Stimulated activated CD4-positive, alpha-beta T cell treated with anti-CD3 and anti-CD28 coated beads, Interleukin-1b, Interleukin-23, amount 100 ng/mL, for 1 hour (primary cell): ENCODE measurements at places on chromosomes 7 and 10.

DNA sequence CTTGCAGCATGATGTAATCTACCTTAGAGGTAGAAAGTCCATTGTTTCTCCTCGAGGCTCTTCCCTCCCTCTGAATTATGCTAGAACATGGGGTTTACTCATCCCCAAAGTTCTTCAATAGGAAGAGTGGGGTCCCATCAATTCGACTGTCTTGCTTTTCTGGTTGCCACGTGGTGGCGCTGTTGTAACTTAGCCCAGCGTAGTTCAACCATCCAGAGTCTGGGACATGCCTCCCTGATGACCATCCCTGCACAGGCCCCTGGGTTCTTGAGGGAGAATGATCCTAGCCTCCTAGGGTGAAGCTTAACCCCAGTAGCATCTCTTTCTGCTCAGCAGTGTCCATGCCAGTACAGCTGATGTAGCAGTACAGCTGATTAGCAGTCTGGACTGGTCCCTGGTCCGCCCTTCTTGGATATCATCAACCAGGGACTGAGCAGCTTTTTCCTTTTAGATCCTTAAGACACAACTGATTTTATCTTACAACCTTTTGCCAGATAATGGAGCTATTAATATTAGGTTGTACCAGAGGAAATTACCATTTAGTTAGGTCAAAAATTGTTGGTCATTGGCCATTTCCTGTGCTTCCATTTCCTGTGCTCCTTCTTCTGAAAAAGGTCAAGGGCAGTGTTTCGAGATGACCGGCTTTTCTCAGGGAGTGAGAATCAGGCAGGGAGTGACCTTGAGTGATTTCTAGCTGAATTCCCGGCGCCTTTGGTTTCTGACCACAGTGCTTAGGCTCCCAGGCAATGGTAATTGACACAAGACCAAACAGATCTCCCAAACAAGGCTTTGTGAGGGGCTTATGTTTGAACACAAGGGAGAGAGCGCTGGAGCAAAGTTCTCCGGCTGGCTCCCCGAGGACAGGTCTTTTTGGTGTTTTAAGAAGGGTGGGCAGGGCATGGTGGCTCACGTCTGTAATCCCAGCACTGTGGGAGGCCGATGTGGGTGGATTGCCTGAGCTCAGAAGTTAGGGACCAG lies 65.4 kb downstream of the TACC2 start:
- DNase-seq: no peak

GRCh38 chr7:111787741-111788140 lies 225.4 kb upstream of the IMMP2L start:
- no peak for DNase-seq

- no peak for DNase-seq
Measured at GRCh38 chr7:32255036-32255435, 184.8 kb upstream of the PDE1C start.

GRCh38 chr10:3787016-3787400 lies 2.0 kb upstream of the KLF6 start:
- no peak for DNase-seq

DNA sequence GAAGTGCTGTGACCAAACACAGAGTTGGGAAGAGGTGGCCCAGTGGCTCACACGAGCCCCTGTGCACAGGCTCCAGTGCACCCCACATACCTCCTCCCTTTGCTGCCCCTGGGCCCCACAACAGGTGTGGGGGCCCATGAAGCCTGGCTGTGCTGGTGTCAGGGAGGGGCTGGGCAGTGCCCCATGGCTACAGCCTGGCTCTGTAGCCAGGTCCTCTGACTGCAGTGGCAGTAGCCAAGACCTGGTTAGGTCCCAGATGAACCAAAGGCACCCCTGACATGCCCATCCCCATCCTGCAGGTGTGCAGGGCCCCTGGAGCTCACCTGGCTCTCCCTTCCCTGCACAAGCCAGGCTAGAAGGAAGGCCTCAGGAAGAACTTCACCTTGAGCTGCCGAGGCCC lies 176.3 kb downstream of the GRID1 start:
- no peak for DNase-seq

DNA sequence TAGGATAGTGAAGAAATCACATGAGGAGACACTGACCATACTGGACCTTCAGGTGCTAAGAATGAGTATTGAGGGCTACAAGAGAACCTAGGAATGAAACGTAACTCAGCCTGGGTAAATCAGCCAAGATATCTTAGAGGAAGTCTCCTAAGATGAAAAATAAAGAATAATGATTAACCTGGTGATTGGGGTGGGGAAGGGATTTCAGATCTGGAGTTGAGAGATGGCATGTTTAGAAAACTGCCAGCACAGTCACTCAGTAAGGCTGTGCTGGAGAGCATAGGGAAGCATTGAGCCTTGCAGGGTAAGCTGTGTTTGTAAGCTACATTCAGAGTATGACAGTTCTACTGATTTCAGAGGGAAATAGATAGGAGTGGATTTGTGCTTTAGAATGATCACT lies 1.9 kb upstream of the MALRD1 start:
- DNase-seq: no peak

DNA sequence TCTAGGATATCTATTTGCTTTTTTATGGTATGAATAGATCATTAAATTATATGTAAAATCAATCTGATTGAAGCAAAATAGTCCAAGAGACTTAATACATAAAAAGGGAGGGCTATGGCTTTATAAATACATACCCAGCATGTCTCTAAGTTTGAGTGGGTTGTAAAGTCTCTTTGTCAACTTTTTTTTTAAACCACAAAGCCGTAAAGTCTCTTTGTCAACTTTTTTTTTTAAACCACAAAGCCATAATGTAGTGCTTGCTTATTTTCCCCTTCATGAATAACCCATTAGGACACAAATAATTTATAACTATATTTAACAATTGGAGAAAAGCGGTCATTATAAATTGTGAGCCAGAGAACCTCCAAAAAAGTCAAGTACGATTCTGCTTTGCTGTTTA lies 5.7 kb downstream of the HECTD2 start:
- no peak for DNase-seq

DNA sequence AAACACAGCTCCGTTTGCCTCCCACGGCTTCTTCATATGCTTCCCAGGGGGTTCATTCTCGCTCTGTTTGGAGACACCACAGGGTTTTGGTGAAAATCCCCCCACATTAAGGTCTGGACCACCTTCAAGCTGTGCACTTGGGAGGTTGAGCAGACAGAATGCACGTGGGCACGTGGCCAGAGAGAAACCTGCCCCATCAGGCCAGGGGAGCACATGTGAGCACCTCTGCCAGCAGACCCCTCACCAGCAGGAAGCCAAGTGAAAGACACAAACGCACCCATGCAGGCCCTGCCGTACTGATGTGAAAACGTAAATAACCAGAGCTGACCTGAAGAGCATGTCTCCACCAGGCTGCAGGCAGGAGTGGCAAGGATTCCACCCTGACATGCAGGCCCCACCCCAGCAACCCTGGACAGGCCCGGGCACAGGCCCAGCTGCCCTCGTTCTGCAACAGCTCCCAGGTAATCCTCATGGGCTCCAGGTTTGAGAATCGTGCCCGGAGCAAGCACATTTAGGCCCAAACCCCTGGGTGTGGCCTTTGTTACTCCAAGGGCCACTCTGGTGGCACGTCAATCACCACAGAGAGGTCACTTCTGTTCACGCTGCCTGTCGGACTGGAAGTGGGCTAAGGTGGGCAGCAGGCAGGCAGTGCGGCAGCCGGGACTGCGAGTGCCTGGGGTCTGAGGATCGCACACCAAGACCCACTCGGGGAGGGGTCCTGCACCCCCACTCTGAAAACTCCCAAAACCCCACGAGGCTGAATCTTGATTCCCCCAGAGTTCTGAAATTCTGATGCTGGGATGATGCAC lies 184.4 kb downstream of the PTPRN2 start:
- no peak for DNase-seq

GRCh38 chr10:99062591-99062990 lies 173.1 kb downstream of the HPSE2 start:
- no peak for DNase-seq

- DNase-seq: no peak
Measured at GRCh38 chr7:137747359-137748031, 99.3 kb downstream of the DGKI start.

GRCh38 chr7:116113310-116113709 lies 82.7 kb upstream of the TFEC start:
- no peak for DNase-seq

GRCh38 chr7:102264367-102264891 lies 22.2 kb upstream of the SH2B2 start:
- no peak for DNase-seq

GRCh38 chr7:89029864-89030263 lies 234.3 kb upstream of the TEX47 start:
- DNase-seq: no peak

GRCh38 chr7:3431306-3431705 lies 130.3 kb downstream of the SDK1 start:
- DNase-seq: no peak

DNA sequence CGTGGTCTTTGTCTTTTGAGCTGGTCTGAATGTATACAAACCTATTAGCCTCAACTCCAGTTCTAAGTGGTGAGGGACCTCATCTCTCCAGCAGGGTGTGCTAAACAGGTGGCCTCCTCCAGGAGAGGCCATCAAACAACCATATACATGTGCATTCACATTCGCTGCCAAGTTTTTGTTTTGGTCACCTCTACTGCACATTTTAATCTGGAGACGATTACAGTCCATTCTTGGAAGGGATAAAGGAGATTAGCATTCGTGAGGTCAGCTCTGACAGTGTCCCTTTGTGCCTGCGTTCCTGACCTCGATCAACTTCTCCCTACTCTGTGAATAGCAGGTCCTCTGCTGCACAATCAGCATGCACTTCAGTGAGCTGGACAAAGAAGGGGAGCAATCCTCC lies 60.8 kb downstream of the RHOBTB1 start:
- DNase-seq: no peak

DNA sequence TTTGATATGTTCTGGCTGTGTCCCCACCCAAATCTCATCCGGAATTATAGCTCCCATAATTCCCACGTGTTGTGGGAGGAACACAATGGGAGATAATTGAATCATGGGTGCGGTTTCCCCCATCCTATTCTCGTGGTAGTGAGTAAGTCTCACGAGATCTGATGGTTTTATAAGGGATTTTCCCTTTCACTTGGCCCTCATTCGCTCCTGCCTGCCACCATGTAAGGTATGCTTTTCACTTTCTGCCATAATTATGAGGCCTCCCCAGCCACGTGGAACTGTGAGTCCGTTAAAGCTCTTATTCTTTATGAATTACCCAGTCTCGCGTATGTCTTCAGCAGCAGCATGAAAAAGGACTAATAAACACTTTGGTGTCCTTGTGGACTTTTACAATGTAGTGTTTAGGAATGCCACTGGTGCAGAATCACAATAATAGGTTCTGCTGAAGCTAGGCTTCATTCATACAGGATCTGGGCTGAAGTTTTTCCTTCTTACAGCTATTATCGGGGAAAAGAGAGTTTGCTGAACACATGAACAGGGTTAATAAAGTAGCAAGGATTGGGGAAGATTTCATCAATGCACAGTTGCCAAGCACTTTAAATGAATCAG lies 74.3 kb downstream of the CPED1 start:
- DNase-seq: no peak

DNA sequence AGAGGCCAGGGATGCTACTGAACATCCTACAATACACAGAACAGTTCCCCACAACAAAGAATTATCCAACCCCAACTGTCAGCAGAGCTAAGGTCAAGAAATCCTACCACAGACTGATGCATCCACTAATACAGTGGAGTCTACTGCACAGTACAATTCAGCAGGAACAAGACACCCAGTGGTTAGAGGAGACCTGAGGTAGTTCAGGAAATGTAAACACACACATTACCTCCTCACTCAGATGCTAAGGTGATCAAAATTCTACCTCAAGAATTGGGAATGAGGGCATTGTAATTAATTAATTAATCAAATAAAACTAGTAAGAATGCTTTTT lies 91.4 kb downstream of the ZFAND4 start:
- DNase-seq: no peak

GRCh38 chr7:131431756-131432155 lies 104.1 kb downstream of the MKLN1 start:
- DNase-seq: no peak

GRCh38 chr7:20595971-20596370 lies 19.5 kb upstream of the ABCB5 start:
- DNase-seq: no peak

GRCh38 chr7:12754179-12754578 lies 66.7 kb downstream of the ARL4A start:
- DNase-seq: no peak

DNA sequence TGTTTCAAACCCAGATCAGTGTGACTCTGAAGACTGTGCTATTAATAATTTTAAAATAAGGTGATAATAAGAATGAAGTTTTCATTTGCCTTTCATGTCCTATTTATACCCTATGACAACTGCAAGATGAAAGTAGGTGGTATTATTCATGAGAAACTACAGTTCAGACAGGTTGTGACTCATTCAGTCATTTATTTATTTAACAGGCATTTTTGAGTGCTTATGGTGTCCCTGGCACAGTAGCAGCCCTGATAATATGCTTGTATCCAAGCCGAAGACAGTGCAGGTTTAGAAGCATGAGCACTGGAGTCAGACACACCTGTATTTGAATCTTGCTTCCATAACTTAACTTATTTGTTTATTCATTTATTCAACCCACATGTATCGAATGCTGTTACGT lies 87.1 kb downstream of the FZD1 start:
- no peak for DNase-seq

DNA sequence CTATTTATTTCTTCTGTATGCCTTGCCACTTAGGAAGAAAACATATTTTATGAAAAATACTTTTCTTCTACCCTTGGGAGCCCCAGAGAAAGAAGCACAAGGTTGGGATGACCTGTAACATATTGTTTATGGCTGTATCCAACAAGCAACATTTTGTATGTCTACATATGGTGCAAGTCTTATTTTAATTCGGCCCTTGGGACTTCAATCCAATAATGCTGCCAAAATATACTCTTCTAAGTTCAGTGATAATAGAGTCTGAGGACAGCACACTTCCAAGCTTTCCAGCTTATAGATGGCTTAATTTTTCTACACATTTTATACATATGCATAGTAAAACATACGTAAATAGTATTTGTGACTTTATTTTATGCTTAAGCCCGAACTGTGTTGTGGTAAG lies 318.5 kb upstream of the SEMA3A start:
- no peak for DNase-seq

DNA sequence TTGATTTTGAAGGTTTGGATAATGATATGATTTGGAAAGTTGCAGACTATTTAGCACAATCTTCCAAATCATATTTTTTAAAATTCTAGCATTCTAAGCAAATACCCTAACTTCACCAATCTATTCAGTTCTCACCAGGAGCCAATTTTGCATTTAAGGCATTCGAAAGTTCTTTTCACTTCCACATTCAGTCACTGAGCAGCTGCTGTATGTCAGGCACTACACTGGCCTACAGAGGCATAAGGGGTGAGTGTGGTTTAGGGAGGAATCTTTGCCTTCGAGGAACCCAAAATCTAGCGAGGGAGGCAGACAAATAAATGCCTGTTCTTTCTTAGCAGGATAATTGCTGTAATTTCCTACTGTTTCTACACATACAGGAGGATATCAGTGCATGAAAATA lies 10.7 kb upstream of the UCN3 start:
- no peak for DNase-seq

- DNase-seq: no peak
Measured at GRCh38 chr10:64630534-64630933, 1109.3 kb downstream of the REEP3 start.

DNA sequence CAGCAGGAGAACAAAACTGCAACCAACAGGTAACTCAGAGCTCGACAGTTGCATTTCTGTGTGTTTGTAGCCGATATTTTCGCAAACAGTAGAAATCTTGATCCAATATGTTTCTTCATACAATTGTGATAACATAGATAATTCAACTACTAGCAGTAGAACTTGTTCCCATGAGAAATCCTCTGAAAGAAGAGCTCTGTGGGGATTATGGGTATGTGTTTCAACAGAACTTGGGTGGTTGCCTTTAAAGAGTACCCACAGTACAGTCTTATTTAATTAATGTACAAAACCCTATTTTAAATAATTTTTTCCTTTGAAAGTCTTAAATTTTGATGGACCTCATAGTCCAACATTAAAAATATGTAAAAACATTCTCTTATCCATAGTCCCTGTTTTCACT lies 266.1 kb downstream of the PARD3 start:
- no peak for DNase-seq
